ENCODE measurements at places on chromosomes 12 and 14. TPM values are rescaled to one million over a fixed set of nuclear protein-coding genes. Genes with fewer than 3 reads are reported as not detected.

GSC gene
- 0.39 TPM for total RNA-seq

SPTLC2 gene
- total RNA-seq, result 16.1 TPM

SYCP3 gene
- not detected for total RNA-seq

NKX2-8 gene
- not detected for total RNA-seq

FAM90A1 gene
- 0.16 TPM for total RNA-seq

MTERF2 gene
- 21.2 TPM for total RNA-seq

KRR1 gene
- total RNA-seq, result 37.9 TPM

CMKLR1 gene
- 11.3 TPM for total RNA-seq

ENDOU gene
- total RNA-seq, result 0.68 TPM

Data from left cardiac atrium (tissue), 4 donors.